ENCODE measurements at places on chromosomes 7 and 10.

DNA sequence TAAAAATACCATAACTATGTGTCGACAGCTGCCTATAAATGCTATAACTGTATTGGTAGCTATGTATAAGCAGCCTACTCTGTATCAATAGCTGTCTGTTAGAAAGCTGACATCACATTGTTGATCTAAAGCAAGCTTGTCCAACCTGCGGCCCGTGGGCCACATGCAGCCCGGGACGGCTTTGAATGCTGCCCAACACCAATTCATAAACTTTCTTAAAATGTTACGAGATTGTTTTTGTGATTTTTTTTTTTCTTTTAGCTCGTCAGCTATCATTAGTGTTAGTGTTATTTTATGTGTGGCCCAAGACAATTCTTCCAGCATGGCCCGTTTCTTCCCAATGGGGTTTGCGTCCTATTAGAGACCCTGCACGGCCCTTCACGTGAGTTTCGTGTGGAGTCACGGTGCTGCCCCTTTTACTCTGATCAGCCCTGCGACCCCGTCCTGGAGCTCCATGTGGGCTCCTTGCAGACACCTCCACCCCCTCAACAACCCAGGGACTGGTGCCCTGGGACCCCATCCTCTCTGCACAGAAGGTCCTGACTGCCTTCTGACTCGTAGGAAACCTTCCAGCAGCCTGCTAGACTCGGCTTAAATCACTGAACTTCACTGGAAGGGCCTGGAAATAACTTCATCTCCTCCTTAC, 4.5 kb upstream of the PRKAR1B start:
- DNase-seq: no peak

DNA sequence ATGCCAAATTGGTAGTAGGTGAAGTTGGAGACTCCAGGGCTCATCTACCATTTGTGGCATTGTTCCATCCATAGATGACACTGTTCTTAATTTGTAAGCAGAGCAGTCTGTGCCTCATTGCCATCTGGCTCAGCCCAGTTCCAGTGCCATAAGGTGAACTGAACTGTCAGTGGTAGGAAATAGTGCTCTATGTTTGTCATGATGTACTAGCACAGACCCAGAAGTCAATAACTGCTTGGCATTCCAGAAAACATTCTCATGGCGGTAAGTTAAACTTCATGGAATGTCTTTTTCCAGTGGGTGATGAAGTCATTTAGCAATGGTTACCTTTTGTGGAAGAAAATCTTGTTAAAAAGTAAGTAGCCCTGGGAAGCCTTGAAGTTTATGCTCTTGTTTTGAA, 302.7 kb downstream of the SUGCT start:
- peak; percentile 96 for DNase-seq

DNA sequence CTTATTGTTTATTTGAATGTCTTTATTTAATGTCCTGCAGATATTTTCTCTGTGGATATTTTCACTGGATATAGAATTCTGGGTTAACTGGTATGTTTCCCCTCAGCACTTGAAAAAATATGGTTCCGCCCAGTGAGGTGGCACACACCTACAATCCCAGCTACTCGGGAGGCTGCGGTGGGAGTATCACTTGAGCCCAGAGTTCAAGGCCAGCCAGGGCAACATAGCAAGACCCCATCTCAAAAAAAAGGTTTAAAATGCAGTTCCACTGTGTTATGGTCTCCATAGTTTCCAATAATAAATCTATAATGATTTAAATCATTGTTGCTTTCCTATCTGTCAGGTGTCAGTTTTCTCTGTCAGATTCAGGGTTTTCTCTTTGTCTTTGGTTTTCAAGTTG, 165.5 kb upstream of the STK17A start:
- no peak for DNase-seq

- DNase-seq: no peak
Measured at GRCh38 chr10:112950714-112951358, 789 bp downstream of the TCF7L2 start.

All from SJSA1 (cell line).